ENCODE measurements at places on chromosomes 12 and 14. TPM values are rescaled to one million over a fixed set of nuclear protein-coding genes. Genes with fewer than 3 reads are reported as not detected.

DNA sequence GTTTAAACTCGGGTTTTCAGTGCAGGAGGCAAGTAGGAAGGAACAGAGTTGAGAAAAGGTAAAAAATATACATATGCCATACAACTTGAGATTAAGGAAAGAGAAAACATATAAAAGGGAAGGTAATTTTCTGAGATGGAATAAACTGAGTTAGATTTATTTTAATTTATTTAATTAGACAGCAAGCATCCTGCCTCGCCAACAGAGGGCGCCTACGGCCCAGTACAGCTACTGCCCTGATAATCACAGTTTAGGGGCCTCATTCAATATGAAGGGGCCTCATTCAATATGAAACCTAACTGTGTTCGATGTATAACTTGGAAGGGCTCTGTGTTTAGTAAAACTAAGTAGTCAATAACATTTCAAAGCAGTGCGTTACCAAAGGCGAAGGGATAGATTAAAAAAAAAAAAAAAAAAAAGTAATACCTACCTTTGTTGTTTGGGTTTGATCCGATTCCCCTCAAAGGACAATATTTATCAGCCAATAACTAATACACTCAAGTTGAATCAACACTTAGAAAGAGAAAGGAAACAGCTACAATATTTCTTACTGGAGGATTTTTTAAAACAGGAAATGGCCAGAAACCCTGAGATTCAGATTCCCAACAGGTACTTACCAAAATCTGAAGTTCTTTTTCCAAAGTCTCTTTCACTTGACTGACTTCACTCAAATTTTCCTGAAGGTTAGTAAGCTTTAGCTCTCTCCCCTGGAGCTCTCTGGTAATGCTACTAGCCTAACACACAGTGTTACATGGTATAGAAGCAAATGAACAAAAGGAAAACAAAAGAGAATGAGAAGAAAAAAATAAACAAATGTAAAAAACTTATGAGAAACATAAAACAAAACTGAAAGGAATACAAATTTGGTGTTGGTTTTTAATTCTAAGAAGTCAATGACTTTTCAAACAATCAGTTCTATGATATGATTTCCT is 70.0 kb upstream of the VPS33A start:
- H3K27ac ChIP-seq: no peak overlapping the region
- no peaks in the 10 kb centered on the region for H3K27me3 ChIP-seq
- peaks cover 5% of the 10 kb centered on the region for H3K4me1 ChIP-seq
- H3K4me3 ChIP-seq: no peak overlapping the region
- peaks cover 22% of the 10 kb centered on the region for H3K36me3 ChIP-seq

The SERPINA5 gene
- not detected for total RNA-seq

The FAM234B gene
- 3.9 TPM for total RNA-seq

- H3K4me1 ChIP-seq: no peaks in the 10 kb centered on the region
- DNase-seq: no peak
- H3K27ac ChIP-seq: no peak overlapping the region
- H3K36me3 ChIP-seq: no peaks in the 10 kb centered on the region
- H3K4me3 ChIP-seq: no peak overlapping the region
- no peaks in the 10 kb centered on the region for H3K27me3 ChIP-seq
These were observed 63.8 kb upstream of the PLEKHG7 start for GRCh38 chr12:92639017-92639416.

The MFAP5 gene
- not detected for total RNA-seq

The TRPV4 gene
- total RNA-seq: not detected

GRCh38 chr14:58797010-58797429 is 159.3 kb downstream of the DACT1 start:
- no peak for DNase-seq
- no peaks in the 10 kb centered on the region for H3K36me3 ChIP-seq
- no peak overlapping the region for H3K4me3 ChIP-seq
- no peak overlapping the region for H3K27ac ChIP-seq

DNA sequence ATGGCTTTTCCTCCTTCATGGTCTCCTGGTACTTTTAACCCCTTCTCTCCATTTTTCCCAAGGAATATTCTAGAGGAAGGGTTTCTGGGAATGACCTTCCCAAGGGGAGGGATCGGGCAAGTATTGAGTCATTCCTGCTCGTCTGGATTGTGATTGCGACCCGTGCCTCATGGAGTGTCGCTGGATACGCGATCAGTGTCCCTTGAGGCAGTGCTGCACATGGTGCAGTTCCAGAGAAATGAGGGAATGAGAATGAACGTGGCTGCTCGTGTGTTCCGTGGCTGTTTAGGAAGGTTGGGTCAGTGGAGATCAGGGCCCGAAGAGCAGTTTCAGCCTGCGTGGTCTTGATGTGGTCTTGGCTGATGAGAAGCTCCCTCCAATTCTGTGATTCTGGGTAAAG is 234.4 kb downstream of the CACNA1C start:
- no peak overlapping the region for H3K4me3 ChIP-seq
- H3K27me3 ChIP-seq: peaks cover 5% of the 10 kb centered on the region
- no peak for DNase-seq
- no peak overlapping the region for H3K27ac ChIP-seq
- H3K36me3 ChIP-seq: no peaks in the 10 kb centered on the region

DNA sequence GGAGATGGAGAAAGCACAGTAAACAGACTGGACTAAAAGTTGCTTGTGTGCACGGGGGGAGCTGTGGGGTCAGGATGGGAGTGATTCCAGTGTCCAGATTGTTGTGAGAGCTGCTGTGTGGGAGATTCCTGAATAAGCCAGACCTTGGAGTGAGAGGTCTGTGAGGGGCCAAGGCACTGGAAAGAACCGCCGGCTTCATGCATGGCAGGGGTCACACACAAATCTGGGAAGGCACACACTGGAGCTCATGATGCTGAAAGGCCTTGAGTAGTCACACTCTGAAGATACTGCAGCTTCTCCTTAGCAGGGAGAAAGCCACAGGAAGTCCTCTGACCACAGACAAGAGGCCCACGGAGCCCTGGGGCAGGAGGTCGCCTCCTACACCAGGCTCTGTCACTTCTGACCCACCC is 23.1 kb downstream of the ADCY6 start:
- no peaks in the 10 kb centered on the region for H3K36me3 ChIP-seq
- H3K4me1 ChIP-seq: no peaks in the 10 kb centered on the region
- H3K27ac ChIP-seq: no peak overlapping the region
- no peak for DNase-seq
- no peak overlapping the region for H3K4me3 ChIP-seq
- H3K27me3 ChIP-seq: no peaks in the 10 kb centered on the region

- no peaks in the 10 kb centered on the region for H3K4me1 ChIP-seq
- no peak overlapping the region for H3K27ac ChIP-seq
- H3K36me3 ChIP-seq: peaks cover 31% of the 10 kb centered on the region
- DNase-seq: no peak
- no peaks in the 10 kb centered on the region for H3K27me3 ChIP-seq
These were observed 13.2 kb downstream of the GNS start for GRCh38 chr12:64745980-64746379.

The AQP2 gene
- total RNA-seq: not detected

The RNU4-1 gene
- 1,200 TPM for total RNA-seq

The RAD51AP1 gene
- total RNA-seq: 1.5 TPM

DNA sequence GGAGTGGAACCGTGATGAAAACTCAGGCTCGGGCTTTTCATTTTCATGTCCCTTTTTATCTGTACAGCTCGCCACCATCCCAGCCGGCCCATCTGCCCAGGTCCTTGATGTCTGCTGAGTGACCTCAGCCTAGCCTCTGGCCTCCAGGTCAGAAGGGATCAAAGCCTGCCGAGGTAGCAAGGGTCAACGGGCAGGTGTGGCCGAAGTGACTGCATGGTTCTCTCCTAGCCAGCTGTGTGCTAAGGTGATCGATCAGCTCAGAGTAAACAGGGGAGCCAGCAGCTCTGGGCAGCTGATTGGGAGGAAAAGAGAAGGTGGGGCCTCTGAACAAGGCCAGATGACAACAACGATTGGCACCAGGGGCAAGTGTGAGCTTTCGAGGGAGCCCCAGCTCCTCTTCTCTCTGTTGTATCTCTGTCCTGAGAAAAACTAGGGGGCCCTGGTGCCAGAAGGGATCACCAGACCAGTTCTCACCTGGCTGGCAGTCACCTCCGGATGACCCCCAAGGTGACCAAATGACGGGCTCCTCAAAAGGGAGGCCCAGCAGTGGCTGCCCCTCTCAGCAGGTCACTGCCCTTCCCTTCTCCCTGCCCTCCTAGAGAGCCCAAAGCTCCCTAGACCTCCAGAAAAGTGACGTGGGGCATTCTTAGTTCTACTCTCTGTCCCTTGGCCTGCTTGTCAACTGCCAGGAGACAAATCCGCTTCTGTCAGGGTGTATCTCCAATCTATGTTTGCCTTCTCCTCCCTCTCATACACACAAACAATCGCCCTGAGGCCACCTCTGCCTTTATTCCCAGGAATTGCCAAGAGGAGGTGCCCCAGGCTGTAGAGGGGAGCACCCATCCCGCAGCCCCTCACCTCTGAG is 3.4 kb downstream of the SLC6A12 start:
- H3K27me3 ChIP-seq: no peaks in the 10 kb centered on the region
- no peaks in the 10 kb centered on the region for H3K4me1 ChIP-seq
- H3K36me3 ChIP-seq: no peaks in the 10 kb centered on the region

GRCh38 chr12:106739318-106739717 is 35.2 kb upstream of the RIC8B start:
- DNase-seq: no peak
- no peaks in the 10 kb centered on the region for H3K4me1 ChIP-seq
- no peak overlapping the region for H3K27ac ChIP-seq

DNA sequence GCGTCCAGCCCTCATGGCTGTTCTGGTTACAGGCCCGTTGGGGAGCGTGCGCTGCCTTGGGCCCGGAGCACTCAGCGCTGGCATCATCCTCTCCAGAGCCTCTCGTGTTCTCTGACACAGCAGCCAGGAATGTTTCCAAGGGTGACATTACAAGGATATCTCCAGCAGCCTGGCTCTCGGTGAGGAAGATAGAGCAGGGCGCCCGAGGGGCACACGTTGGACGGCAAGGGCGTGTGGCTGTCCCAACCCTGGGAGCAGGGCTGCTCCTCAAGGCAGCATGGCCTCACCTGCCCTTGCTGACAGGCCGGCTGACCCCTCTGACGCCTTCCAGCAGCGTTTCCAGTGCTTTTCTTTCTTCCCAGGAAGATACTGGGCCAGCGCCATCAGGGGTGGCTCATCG is 14.4 kb downstream of the LRCOL1 start:
- H3K27ac ChIP-seq: no peak overlapping the region
- H3K4me3 ChIP-seq: no peak overlapping the region
- H3K27me3 ChIP-seq: no peaks in the 10 kb centered on the region

DNA sequence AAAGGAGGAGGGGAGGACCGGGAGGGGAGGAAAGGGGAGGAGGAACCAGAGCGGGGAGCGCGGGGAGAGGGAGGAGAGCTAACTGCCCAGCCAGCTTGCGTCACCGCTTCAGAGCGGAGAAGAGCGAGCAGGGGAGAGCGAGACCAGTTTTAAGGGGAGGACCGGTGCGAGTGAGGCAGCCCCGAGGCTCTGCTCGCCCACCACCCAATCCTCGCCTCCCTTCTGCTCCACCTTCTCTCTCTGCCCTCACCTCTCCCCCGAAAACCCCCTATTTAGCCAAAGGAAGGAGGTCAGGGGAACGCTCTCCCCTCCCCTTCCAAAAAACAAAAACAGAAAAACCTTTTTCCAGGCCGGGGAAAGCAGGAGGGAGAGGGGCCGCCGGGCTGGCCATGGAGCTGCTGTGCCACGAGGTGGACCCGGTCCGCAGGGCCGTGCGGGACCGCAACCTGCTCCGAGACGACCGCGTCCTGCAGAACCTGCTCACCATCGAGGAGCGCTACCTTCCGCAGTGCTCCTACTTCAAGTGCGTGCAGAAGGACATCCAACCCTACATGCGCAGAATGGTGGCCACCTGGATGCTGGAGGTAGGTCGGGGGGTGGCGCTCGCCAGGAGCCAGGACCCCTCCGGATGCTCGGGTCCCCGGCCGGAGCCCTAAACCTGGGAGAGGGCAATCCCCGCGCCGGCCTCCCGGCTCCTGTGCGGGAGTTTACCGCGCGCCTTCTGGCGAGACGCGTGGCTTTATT is at the start of gene CCND2:
TSS of gene CCND2 (plus strand) at position 111 of the 744 bp plus-strand sequence. CDS start at position 390, 279 bp downstream.
- DNase-seq: peak; percentile 63
- H3K4me3 ChIP-seq: peak within 1 kb of the TSS; percentile 84
- no peaks in the 10 kb centered on the region for H3K27me3 ChIP-seq
- H3K27ac ChIP-seq: peak within 1 kb of the TSS; percentile 91

GRCh38 chr14:32913725-32914124 is 25.0 kb upstream of the NPAS3 start:
- no peaks in the 10 kb centered on the region for H3K36me3 ChIP-seq
- DNase-seq: no peak
- H3K4me1 ChIP-seq: no peaks in the 10 kb centered on the region
- H3K27me3 ChIP-seq: no peaks in the 10 kb centered on the region
- no peak overlapping the region for H3K4me3 ChIP-seq
- H3K27ac ChIP-seq: no peak overlapping the region

The TOGARAM1 gene
- total RNA-seq: 11.5 TPM

DNA sequence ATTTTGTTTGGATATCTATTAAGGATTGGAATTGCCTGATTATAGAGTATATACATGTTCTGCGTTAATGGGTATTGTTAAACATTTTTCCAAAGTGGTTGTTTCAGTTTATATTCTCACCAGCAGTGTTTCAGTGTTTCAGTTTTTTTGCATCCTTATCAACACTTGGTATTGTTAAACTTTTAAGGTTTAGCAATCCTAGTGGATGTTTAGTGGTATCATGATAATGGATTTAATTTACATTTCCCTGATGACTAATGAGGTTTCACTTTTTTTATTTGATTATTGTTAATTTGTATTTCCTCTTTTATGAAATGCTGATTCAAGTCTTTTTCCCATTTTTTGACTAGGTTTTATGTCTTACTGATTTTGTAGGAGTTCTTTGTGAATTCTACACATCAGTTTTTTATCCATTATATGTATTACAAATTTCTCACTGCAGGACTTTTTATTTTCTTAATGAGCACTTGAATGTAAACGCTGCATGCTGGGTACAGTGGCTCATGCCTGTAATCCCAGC is 23.7 kb downstream of the YLPM1 start:
- no peak overlapping the region for H3K27ac ChIP-seq
- no peaks in the 10 kb centered on the region for H3K27me3 ChIP-seq
- H3K4me1 ChIP-seq: peaks cover 11% of the 10 kb centered on the region

The TGFB3 gene
- 6.4 TPM for total RNA-seq

GRCh38 chr12:130713581-130713991 is 2.5 kb downstream of the RIMBP2 start:
- H3K4me3 ChIP-seq: no peak overlapping the region
- no peaks in the 10 kb centered on the region for H3K36me3 ChIP-seq
- H3K27me3 ChIP-seq: no peaks in the 10 kb centered on the region
- no peak for DNase-seq

The SIX6 gene
- not detected for total RNA-seq

The IAPP gene
- total RNA-seq: not detected

GRCh38 chr14:38053666-38054065 is 154.0 kb upstream of the SSTR1 start:
- H3K36me3 ChIP-seq: no peaks in the 10 kb centered on the region
- no peak overlapping the region for H3K4me3 ChIP-seq
- H3K27ac ChIP-seq: no peak overlapping the region
- no peaks in the 10 kb centered on the region for H3K4me1 ChIP-seq
- DNase-seq: no peak

The ASCL1 gene
- total RNA-seq: not detected

GRCh38 chr12:93943780-93944179 is 204.6 kb upstream of the PLXNC1 start:
- H3K27ac ChIP-seq: no peak overlapping the region
- no peaks in the 10 kb centered on the region for H3K27me3 ChIP-seq
- no peaks in the 10 kb centered on the region for H3K36me3 ChIP-seq
- no peaks in the 10 kb centered on the region for H3K4me1 ChIP-seq
